ENCODE measurements at places on chromosomes 5 and 9.

DNA sequence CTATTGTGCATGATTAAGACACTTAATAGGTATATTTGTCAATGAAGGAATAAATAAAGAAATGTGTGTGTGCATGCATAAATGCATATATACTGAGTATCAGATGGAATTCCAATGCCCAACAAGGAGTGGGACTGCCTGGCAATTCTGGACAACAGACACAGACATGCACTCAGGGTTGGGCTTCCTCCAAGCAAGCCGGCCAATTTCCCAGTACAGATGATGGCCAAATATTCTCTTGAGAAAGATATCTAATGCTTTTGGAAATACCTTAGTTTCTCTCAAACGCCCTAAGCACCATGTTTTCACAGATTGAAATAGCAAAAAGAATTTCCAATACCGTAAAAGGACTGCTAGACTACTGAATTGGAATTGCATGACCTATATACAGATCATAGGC lies 11.1 kb downstream of the FTMT start:
- DNase-seq, result no peak

GRCh38 chr9:91086657-91087461 lies 274.9 kb downstream of the AUH start:
- no peak for DNase-seq

- no peak for DNase-seq
Observed at GRCh38 chr5:151577566-151577965, 13.6 kb downstream of the FAT2 start.

DNA sequence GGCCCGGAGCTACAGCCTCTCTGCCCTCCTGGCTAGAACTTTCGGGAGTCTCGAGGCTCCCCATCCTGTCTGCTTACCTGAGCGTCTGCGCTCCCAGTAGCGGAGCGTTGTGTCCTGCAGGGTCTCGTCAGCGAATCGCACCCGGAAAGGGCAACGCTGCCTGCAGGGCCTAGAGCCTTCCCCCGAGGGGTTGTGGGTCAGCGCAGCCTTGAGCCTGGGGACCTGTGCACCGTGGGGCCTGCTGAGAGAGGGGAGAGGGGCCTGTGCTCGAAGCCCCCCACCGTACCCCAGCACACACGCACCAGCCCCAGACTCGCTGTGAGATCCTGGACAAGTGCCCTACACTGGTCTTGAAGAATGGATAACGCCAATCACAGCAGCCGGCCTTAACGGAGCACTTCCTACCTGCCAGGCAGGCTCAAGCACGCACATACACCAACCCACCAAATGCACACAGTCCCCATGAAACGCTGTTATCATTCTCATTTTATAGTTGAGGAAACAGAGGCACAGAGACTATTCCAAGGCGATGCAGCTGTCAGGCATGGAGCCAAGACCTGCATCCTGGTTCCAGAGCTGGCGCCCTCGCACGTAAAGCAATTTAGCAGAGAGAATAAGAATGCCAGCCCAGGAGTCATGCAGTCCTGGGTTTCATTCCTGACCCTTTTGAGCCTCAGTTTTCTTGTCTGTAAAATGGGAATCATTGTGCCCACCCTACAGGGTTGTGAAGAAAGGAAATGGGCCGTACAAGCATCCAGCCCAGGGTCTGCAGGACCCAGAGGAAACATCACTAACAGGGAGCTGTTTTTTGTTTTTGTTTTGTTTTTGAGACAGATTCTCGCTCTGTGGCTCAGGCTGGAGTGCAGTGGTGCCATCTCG lies 5.3 kb downstream of the C9orf50 start:
- DNase-seq, result no peak

- no peak for DNase-seq
Observed at GRCh38 chr9:17349831-17350230, 215.0 kb downstream of the CNTLN start.

DNA sequence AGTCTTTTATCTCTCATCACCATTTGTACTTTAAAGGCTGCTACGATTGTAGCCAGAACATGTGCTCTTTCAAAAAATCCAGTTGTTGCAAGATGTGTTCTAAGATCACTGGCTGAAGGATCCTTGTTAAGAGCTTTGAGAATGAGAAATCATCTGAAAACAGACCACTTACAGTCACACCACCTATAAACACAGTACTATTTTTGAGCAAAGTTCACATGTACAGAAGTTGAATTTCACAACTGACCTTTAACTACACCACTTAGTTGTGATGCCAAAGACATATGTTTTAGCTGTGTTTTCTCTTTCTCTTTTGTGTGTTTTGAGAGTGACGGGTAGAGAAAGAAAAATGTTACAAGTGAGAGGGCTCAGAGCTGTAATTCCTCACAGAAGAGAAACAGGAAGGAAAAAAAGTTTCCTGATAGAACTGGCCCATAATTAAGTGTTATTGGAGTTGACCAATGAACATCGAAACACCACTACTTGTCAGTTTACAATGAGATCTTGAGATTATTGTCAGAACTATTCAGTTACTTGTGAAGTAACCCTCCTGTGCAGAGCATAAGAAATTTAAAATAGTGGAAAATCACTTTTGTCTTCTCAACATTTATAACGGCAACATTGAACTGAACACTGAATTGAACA lies 245.4 kb downstream of the MLLT3 start:
- no peak for DNase-seq

GRCh38 chr9:99579964-99580363 lies 241.7 kb upstream of the NR4A3 start:
- DNase-seq, result no peak

DNA sequence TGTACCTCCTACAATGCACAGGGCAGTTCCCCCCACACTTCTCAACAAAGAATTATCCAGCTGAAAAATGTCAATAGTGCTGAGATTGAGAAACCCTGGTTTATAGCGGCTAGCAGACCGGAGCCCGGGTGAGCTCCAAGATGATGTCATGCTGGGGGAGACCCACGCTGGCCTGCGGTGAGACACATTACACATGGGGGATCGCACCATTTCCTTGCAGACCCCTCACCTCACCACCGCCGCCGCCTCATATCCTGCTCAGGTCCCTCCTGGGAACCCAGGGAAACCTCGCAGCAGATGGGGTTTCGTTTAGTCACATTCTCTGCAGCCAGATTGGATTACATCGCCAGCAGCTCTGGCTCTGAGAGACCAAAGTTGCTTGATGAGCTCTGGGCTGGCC lies 14.7 kb upstream of the TNC start:
- DNase-seq, result no peak

GRCh38 chr5:96977228-96977627 lies 41.3 kb downstream of the LNPEP start:
- no peak for DNase-seq

Data from NCI-H187 treated with DMSO at 0.1 percent for 48 hours (cell line).